ENCODE measurements at places on chromosomes 4 and X.

- no peak for DNase-seq
These were observed 53.7 kb downstream of the ANAPC10 start for GRCh38 chr4:145044341-145044740.

DNA sequence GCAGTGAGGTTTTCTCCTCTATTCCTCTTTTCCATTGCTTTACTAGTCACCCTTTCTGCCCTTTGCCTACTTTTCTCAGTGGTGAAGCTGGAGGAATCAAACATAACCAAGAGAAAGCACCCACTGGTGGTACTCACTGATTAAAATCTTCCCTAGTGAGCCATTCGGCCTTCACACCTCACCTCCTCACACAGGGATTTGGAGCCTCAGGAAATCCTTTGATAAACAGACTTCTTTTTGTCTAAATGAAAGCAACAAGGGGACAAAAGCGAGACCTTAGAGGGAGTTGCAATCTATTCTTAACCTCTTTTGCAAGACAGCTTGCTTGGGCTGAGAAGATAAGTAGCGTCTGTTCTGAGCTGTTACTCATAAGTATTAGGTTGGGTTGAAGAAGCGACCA lies 572.6 kb downstream of the ZNF674 start:
- no peak for DNase-seq

- DNase-seq, result no peak
These were observed 77.3 kb downstream of the STK32B start for GRCh38 chr4:5128569-5128968.

GRCh38 chrX:17009856-17010625 lies 63.6 kb downstream of the REPS2 start:
- DNase-seq, result no peak

DNA sequence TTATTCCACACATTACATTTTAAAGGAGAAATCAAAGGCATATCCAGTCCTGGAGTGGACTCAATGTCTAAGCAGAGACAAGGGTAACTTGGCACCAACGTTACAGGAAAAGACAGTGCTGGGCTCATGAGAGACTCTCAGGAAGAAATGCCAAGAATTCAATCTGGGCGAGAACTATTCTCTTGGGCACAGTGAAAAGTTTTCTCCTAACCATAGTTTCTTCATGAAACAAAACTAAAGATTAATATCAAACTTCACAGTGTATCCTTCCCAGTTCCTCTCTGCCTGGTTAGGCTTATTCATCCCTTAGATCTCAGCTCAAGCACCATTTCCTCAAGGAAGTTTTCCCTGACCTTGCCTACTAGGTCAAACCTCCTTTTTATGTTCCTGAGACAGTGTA lies 109.4 kb upstream of the TLL1 start:
- DNase-seq, result no peak

DNA sequence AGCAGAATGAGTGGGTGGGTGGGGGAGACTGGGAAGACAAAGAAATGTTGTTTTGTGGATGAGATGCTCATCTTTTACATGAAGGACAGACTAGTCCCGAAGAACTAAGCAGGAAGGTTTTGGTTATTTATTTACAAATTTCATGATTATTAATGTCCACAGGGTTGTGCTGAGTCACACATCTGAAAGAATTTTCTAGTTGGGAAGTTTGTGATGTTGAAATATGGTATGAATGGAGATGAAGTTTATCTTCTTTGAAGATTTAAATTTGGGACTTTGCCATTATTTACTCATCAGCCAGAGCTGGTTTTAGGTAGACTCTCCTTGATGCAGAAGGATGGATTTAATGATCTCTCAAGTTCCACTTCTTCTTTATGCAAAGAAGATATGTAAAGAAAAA lies 75.5 kb downstream of the MOSPD2 start:
- DNase-seq, result no peak

All from upper lobe of right lung (tissue), 1 donor.